ENCODE measurements at places on chromosomes 7 and 10.

DNA sequence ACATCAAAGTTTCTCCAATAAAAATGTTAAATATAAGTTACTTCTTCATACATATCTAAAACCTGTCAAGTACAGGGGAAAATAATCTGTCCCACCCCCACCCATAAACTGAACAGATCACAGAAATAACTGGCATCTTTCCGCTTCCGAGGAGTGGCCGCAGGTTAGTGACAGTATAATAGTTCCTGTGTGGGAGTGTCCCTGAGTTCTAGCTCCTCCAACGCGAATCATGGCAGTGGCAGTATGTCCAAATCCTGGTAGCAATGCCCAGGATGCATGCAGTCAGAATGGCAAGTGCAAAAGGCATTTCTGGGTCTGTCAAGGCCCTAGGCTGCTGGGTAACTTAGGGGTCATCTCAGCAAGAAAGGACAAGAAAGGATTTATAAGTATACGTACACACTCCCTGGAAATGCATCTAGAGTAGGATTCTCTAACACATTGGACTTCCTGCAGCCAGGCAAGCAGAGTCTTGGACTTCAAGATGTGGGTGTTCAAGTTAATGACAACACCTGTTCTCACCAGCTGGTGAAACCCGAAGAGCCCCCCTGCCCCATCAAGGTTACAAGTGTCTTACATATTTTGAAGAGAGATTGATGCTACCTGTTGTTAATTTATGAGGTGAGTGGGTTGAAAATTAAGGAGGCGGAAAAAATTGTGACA lies 94.4 kb upstream of the COL1A2 start:
- peak; percentile 62 for DNase-seq

DNA sequence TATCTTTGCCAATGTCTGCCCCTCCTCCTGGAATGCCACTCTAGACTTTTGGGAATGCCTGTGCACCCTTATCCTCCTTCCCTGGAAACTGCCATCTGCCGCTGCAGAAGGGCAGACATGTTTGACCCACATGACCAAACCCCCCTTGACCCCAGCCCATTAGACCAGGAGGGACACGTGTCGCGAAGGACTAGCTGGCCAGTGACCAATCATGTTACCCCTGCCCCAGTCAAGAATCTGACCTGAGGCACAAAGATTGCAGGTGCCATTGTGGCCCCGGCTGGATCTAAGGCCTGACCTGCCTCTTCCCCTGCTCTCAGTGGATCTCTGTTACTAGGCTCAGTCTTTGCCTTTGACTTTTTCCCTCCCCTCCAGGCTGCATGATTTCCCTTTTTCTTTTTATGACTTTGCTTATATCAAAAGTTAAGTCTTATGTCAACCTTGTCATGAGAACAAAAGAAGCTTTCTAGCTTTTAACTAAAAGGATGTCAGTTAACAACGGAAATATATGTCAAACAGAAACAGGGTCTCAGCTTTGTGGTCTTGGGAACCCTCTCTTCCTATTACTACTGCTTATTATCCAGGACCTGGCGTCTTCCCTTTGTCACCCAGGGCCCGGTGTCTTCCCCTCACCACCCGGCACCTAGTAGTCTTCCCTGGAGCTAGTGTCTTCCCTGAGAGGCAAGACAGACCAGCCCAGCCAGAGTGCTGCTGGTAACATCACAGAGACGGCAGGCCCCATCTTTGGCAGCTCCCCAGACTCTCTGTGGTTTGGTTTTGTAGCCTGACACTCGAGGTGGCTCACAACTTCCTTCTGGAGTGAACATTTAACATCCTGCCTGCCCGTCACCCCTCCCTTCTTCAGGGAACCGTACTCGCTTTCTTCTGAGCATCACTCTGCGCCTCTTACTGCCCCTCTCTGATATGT lies 24.4 kb upstream of the PPIF start:
- peak; percentile 95 for DNase-seq

DNA sequence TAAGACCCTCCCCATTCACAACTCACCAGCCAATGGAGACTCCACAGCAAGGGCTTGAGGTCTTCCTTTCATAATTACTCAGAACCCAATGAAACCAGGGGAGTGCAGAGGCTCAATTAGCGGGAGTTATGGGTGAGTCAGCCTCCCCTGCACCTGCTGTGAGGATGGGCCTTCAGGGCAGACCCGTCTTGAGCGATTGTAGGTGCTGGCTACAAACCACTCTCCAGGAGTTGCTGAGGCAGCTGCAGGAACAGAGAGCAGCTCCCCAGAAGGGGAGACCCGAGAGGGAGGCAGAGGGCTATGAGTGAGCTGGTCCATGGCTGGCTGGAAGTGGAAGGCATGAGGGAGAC lies 58.5 kb upstream of the SORCS3 start:
- peak; percentile 48 for DNase-seq

DNA sequence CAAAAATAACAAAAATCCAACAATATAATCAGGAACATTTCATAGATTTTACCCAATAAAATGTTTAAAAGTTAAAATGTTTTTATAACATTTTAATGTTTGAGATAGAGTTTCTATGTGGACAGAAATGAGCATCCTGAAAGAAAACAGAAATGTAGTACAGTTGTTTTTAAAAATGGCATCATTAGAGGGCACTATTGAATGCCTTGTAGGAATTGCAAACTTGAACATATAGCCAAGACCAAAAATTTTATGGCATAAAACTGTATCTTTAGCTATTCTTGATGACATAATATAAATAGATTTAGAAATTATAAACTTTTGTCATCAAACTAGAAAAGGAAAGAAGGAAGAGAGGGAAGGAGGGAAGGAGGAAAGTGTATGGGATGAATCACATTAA lies 1372.7 kb downstream of the GATA3 start:
- DNase-seq: no peak

DNA sequence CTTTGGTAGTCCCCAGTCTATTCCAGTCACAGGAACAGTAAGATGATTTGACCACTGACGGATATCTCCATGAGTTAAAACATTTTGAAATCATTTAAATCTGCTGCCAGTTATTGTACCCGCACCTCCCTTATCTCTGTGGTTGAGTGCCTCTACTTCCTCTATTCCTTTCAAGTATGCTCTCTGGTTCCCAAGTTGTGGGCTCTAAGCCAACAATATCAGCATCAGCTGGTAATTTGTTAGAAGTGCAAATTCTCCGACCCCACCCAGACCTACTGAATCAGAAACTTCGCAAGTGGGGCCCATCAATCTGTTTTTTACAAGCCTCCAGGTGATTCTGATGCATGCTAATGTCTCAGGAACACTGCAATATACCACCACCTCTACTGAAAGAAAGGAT lies 235.5 kb downstream of the CCSER2 start:
- no peak for DNase-seq

DNA sequence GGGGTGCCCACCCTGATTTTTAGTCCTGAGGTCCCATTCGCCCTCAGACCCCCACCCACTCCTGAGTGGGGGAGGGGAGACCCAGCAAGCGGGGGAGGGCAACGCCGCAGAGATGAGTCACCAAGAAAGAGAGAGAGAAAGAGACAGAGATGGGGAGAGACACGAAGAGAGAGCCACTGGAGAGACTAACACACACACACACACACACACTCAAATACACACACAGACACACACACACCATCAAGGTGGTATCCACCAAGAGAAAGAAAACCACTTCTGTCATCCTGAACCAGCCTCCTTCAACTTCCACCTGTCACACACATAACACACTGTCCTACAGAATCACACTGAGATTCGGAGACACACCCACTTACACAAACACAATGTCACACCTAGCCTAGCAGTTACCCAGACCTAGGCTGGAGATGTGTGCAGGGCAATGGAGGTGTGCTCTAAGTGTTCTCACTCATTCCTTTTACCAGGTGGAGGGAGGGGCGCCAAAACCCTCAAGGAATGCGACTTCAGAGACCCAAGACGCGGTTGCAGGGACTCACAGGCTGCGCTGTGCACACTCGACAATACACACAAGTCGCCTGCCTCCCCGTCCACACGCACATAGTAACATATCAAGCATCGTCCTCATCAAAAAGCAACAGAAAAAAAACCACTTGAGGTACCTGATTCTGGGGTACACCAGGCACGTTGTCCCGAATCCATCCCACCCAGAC lies 3.9 kb upstream of the VGF start:
- no peak for DNase-seq

DNA sequence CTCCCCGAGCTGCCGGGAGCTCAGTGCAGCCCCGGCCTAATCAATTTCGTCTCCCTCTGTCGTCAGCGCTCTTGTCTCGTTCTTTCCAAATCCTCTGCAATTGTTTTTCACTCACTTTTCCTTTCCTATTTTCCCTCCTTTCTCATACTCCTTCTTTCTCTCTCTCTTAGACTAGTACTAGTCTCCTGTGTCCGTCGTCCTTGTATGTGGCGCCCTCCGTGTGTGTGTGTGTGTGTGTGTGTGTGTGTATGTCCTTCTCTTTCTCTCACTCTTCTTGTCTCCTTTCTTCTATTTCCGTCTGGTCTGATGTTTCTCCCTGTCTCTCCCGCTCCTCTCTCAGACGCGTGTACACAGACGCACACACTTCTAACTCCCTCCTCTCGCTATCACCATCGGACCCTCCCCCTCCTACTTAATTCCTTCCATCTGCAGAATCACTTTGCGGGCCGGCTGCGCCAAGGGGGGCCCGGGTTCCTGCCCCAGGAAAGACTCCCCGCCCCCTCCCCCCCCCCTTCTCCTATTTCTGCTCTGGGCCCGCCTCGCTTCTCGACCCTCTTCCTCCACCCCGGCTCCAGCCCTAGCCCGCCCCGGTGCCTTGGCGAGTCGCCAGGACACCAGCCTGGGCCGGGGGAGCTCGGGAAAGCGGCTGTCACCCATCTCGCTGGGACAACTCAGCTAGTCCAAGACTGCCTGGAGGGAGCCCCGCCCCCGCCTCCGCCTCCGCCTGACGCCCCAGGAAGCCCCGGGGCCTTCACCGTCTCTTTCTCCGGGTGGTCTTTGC lies 743 bp upstream of the ZCCHC24 start:
- DNase-seq: peak; percentile 62

- no peak for DNase-seq
Observed at GRCh38 chr10:32161586-32161985, 105.4 kb upstream of the KIF5B start.

DNA sequence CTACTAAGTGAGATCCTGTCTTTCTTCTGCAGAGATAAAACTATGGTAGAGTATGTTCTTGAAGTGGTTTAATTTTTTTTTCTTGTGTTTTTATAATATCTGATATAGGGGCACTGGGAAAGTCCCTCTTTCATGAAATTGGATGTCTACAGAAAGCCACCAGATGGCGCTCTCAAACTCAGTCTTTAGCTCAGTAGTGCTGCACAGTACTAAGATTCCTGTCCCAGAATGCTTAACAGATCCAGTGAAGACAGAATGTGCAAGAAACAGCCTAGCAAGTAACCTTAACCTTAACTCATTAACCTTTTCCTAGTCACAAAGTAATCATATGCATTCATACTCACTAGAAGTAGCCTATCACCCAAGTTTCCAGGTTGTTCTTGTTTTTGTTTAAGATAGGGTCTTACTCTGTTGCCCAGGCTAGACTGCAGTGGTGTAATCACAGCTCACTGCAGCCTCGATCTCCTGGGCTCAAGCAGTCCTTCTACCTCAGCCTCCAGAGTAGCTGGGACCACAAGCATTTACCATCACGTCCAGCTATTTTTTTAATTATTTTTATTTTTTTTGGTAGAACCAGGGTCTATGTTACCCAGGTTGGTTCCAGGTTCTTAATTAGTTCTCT lies 56.7 kb downstream of the IDE start:
- DNase-seq: peak; percentile 68

DNA sequence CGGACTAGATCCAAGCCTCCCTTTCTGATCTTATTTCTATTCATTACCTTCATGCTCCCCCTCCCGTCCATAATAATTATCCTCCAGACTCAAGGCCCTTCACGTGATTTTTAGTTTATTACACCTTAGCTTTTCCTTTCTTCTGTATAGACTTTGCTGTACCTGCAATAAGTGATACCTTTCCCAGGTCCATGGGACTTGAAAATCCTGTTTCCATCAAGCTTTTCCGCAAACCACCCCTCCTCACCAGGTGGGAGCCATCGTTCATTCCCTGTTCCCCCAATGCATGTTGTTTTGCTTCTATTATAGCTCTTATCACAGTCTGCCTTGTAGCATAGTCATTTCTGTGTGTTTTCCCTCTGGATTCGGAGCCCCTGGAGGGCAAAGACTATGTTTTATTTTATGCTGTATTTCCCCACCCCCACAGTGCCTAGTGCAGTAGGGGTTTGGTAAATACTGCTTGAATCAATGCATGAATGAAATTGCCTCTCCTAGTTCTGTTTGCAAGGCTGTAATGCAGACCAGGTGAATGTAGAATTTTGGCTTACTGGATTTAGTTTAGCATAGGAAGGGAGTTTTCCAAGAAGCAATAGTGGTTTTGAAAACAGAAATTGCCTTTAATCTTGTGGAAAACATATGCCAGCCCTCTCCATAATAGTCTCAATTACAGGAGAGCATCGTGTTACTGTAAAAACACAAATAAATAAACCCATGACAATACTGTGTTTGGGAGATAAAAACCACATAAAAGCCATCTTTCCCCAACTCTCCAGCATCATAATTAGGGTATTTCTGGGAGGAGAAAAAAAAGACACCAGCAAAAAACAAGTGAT lies 213.4 kb downstream of the AUTS2 start:
- DNase-seq: no peak

GRCh38 chr10:34538281-34538829 lies 276.7 kb downstream of the PARD3 start:
- DNase-seq: no peak

- DNase-seq: peak; percentile 50
Observed at GRCh38 chr10:69668721-69669120, 38.7 kb downstream of the FAM241B start.

- no peak for DNase-seq
Observed at GRCh38 chr7:142642316-142642715, 107.0 kb upstream of the PRSS1 start.

- DNase-seq: peak; percentile 3
Observed at GRCh38 chr10:11026773-11027172, 9.1 kb downstream of the CELF2 start.

DNA sequence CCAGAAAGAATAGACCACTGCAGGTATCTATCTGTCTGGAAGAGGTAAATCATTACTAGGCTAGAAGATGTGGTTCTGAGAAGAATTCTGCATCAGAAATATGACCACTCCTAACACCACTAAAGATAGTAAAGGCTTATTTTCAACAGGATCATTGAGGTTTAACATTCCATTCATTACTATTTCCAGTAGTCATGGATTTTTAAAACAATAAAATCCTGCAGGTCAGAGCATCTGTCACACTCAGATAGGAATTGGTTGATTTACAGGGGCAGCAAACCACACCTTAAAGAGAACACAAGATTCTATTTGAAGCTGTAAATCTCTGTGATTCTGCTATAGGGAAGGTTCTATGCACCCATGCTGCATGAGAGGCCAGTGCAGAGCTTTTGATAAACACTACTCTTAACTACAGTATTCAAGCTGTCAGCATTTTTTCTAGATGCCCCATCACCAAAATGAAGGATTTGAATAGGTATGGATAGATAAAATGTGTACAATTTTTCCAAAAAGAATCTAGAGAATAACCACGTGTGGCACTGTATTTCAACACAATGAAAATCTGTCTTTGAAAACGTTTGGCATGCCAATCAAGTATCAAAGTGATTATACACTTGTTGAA lies 14.6 kb downstream of the LRRC17 start:
- DNase-seq: no peak

- DNase-seq: no peak
Observed at GRCh38 chr7:33946094-33946699, 40.9 kb downstream of the BMPER start.

GRCh38 chr10:20215547-20216152 lies 399.4 kb downstream of the PLXDC2 start:
- no peak for DNase-seq

GRCh38 chr10:373015-373414 lies 237.8 kb downstream of the ZMYND11 start:
- no peak for DNase-seq

GRCh38 chr10:71854031-71854430 lies 3.0 kb upstream of the PSAP start:
- peak; percentile 54 for DNase-seq
